AG04449 (cell line): ENCODE measurements at places on chromosomes 3 and 15.

GRCh38 chr3:170367797-170368196 is 10.3 kb downstream of the SKIL start:
- DNase-seq: no peak

DNA sequence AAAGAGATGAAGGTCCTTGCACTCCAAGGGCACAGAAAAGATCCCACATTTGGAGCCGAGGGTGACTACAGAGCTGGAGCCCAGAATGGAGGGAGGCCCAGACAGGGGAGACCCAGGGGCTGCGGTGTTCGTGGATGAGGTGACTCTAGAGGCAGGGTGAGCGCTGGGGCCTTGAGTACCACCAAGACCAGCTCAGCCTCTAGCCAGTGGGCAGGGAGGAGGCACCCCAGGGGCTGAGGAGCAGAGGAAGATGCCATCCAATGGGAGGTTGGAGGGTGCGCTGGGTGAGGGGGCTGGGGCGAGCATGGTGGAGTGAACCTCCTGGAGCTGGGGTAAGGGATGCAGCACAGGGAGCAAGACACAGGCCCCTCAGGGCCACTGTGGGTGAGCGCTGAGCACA is 13.3 kb downstream of the RRP9 start:
- no peak for DNase-seq

- DNase-seq: peak; percentile 10
Measured at GRCh38 chr3:153927107-153927506, 194.1 kb upstream of the ARHGEF26 start.

DNA sequence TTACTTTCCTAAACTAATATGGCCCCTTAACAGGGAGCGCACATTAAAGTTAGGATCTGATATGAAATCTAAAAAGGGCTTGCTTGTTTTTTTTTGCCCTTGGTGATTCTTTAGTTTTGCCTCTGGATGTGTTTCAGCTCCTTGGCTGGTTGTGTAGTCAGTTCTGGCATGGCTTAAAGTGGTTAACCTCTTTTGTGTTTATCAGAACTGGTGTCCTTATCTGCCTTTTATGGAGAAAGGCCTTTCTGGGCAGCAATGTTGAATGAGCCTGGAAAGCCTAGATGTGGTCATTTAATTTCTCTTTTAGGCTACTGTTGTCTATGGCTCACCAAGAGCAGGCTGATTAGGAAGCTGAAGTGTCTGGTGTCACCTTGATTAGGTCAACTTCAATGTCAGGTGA is 254.5 kb upstream of the ROPN1 start:
- DNase-seq: no peak

DNA sequence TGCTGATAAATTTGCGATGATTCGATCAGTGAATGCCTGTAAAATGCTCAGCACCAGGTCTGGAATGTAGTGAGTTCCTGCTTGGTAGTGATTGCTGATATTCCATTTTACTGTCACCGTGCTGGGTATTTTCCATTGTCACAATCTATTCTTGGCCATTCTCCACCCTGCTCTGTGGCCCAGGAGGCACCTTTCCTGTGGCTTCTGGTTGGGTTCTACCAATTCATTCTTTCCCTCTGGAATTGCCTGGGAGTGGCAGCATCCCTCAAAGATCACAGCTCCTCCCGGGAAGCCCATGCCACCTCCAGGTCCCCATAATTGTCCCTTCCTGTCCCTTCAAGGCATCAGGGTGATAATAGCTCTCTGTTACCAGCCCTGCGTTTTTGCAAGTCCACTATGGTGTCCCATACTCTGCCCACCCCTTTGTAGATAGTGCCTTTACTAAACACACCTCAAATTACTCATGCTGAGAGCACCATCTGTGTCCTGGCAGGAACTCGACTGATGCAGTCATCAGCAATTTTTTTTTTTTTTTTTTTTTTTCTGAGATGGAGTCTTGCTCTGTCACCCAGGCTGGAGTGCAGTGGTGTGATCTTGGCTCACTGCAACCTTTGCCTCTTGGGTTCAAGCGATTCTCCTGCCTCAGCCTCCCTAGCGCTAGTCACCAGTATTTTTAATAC is 177.8 kb upstream of the PROK2 start:
- no peak for DNase-seq
